Lower leg skin (tissue), 4 donors: ENCODE measurements at places on chromosomes 16 and 17. TPM values are rescaled to one million over a fixed set of nuclear protein-coding genes. Genes with fewer than 3 reads are reported as not detected.

GRCh38 chr17:78940708-78941107 lies 15.5 kb upstream of the TIMP2 start:
- no peak for DNase-seq

DNA sequence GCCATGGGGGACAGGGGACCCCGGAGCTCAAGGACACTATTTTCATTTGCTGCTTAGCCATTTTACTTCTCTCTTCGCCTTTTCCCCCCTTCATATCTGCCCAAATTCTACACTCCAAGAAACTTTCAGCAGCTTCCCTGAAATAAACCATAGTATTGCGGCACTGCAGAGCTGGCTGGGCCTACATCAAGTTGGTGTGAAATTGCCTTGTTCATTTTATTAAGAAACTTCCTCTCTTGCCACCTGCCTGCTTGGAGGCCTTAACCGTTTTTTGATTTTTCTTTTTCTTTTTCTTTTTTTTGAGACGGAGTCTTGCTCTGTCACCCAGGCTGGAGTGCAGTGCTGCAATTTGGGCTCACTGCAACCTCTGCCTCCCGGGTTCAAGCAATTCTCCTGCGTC lies 7.4 kb upstream of the CPNE2 start:
- DNase-seq = no peak

DNA sequence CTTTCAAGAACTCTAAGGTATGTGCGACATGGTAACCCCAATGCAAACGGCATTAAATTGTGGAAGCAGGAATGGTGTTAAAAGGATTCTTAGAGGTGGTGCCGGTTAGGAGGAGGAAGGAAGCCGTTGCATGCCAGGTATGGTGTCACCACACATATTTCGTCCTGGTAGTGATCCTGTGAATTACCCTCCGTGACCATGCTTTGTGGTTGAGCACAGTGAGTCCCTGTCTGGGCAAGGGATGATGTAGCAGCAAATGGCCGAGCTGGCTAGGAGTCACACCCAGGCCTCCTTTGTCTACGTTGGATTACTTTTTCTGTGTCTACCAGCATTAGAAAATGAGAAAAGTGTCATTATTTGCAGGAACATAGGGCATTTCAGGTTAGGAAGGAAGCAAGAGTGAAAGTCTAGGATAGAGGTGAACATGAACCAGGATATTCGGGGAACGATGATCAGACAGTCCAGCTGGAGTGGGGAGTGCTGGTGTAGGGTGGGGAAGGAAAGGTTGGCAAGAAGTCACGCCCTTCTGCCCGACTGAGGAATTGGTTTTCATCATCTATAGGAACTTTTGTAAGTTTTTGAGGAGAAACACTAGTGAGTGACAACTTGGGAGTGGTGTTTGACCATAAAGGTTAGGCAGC lies 123.5 kb downstream of the PRKCA start:
- DNase-seq = no peak

The TNFSF13 gene
- total RNA-seq = 7.6 TPM

The SLC16A11 gene
- total RNA-seq = 5.1 TPM

The ATP1B2 gene
- 0.46 TPM for total RNA-seq

The AXIN2 gene
- total RNA-seq = 13.3 TPM
